ENCODE measurements at places on chromosomes 1 and 21.

DNA sequence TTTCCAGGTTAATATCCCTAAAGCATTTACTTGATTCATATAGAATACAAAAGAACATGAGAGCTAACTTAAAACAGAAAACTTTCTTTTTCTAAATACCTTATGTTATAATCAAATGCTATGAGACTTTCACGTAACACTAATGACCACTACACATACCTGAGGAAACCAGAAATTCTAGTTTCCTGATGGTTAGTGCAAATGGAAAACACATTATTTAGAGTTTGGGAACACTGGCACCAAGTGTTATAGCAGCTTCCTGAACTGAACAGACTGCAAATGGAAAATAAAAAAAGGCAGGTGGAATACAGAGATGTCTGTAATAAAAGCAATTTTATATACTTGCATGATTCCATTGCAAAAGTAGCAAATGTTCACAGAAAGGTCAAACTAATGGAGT is 15.5 kb downstream of the PAXBP1 start:
- no peak for DNase-seq

DNA sequence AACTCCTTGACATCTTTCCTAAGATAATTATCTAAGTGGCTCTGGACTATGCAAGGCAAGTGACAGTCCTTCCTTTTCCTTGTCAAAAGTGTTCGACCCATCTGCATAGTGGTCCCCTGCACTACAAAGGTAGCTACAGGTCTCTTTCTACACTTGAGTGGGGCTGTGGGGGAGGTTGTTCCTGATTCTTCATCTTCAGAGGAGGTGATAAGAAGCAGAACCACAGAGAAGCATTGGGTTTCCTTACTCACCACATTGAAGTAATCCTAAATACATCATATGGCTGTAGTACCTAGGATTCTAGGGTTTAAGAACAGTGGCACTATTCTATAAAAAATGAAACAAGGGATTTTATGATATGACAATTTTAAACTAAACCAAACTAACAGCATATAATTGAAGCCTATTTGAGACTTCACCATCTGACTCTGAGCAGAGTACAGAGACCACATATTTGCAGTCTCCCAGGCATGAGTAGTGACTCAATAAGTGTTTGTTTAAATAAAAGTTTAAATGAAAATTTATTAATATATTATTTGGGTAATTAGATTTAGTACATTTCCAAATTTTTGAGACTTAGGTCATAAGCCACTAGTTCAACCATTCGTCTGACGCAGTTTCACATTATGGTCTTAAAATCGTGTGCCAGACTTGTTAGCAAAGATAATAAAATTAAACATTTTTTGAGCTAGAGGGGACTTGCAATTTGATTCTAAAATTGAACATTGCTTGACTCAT is 54.9 kb upstream of the NEK7 start:
- DNase-seq: no peak

- no peak for DNase-seq
Observed at GRCh38 chr21:30718239-30718909, at the start of gene KRTAP21-3. KRTAP21-3 (minus strand) TSS chr21:30718777; CDS start chr21:30718759, 18 bp downstream.

DNA sequence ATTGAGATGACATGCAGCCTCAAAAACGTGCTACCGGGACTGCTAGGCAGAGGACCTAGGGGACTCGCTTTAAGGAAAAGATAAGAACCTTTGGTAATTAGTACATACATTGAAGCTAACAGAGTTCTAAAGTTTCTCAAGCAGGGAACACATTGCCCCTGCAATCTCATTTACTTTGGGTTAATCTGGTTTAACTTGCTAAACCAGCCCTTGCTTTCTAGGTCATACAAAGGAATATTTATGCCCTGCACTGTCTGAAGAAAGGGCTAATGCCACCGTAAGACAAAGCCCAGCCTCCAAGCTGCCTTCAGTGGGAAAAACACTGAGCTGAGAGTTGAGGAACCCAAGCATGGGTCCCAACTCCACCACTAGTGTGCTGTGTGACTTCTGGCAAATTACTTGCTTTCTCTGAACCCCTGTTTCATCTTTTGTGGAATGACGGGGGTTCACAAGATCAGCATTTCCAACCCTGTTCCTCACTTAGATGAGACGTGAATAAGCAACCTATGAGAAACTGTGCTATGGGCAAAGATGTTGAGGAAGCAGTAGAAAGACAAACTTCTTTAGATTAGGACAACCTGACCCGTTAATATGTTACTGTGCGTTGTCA is 66.3 kb downstream of the VWA5B1 start:
- DNase-seq: no peak

DNA sequence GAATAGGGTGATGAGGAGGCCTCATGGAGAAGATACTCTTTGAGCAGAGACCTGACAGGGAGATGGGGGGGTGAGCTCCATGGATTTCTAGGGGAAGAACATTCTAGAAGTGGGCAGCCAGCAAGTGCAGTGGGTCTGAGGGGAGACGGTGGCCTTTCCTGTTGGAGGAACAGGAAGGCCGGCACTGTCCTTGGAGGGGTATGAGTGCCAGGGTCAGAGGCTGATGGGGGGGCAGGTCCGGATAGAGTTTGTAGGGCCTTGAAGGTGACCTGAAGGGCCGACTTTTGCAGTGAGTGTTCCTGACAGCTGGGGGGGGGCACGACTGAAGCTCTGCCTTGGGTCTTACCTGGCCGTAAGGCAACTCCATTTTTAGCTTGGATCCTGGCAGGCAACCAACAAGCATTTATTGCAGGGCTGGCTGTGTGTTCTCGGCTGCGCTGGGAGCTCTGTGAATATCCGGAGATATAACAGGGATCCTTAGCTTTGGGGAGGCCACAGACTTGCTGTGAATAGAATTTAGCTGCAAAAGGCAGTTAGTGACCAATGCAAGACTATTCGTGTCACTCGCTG is 130.6 kb downstream of the MRPS6 start:
- DNase-seq: no peak

Data from SK-N-SH (cell line).